Upper lobe of left lung (tissue), 6 donors: ENCODE measurements at places on chromosomes 3 and 15. TPM values are rescaled to one million over a fixed set of nuclear protein-coding genes. Genes with fewer than 3 reads are reported as not detected.

DNA sequence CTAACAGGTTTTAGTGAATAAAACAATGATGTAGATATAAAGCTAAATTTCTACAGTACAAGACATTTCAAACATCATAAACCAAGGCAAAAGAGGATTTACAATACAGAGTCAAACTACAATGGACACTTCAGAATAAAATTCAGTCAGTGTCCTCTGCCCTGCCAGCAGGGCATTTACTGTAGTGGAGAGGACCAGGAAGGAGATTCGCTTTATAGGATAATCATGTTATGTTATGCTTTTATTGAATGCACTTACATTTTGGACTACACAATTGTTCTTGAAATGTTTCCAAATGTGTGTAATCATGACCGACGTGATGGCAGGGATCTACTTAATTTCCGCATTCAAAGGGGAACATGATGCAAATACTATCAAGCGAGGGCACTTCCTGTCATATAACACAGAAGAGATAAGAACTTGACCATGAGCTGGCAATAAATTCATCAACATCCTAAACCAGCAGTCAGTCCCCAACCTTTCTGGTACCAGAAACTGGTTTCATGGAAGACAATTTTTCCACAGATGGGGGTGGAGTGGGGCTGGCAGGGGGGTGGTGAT, 925.6 kb downstream of the FHIT start:
- DNase-seq: no peak

GRCh38 chr15:78093242-78094020, 1.1 kb downstream of the SH2D7 start:
- DNase-seq: peak; percentile 15

- DNase-seq: no peak
Measured at GRCh38 chr15:52021128-52021671, 2.2 kb downstream of the MAPK6 start.

Gene FEZF2
- not detected for total RNA-seq

Gene LINGO1
- 0.55 TPM for total RNA-seq

Gene PHLDB2
- total RNA-seq: 39.6 TPM
